ENCODE measurements at places on chromosomes 4 and X.

- DNase-seq = no peak
Observed at GRCh38 chr4:120718979-120719566, 203.5 kb downstream of the PRDM5 start.

GRCh38 chr4:94577136-94577535 is 125.4 kb downstream of the PDLIM5 start:
- DNase-seq = no peak

GRCh38 chr4:84417997-84418709 is 80.9 kb downstream of the NKX6-1 start:
- no peak for DNase-seq

GRCh38 chrX:138756234-138756633 is 44.7 kb upstream of the FGF13 start:
- DNase-seq = no peak

DNA sequence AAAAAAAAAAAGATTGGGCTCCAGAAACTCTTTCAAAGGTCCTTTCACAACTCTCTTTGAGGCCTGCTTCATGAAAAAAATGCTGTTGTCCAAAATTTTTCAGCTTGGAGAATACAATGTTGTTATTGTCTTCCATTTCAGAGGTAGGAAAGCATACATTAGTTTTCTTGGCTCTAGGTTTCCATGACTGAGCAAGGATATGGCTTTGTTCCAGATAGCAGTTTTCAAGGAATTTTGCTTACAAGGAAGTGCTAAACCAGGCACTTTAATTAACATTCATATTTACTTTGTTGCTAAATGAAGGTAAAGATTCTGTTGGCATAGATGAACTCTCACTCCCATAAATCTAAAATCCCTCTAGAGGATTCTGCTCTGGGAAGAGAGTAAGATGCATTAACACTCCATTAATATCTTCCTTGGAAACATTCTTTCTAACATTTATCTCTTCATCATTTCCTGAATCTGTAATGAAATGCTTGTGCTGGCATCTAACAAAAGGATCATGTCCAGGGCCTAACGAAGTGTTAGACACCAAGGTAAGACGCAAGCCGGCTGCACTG is 118.4 kb downstream of the COL25A1 start:
- DNase-seq = no peak

- no peak for DNase-seq
Observed at GRCh38 chr4:7195546-7196287, 3.4 kb downstream of the SORCS2 start.

- no peak for DNase-seq
Observed at GRCh38 chr4:20456407-20456806, 204.7 kb downstream of the SLIT2 start.

GRCh38 chr4:151651496-151651895 is 109.3 kb downstream of the GATB start:
- no peak for DNase-seq

All from activated CD8-positive, alpha-beta memory T cell treated with anti-CD3 and anti-CD28 coated beads for 48 hours (primary cell).